ENCODE measurements at places on chromosomes 5 and 9. TPM values are rescaled to one million over a fixed set of nuclear protein-coding genes. Genes with fewer than 3 reads are reported as not detected.
A peak's percentile ranks its signal among the peaks of the same experiment; 100 is the strongest.

Gene ZFP37
- total RNA-seq, result 0.50 TPM

Gene NOXA1
- 1.3 TPM for total RNA-seq

Gene MELK
- 19.5 TPM for total RNA-seq

Gene PLAC8L1
- not detected for total RNA-seq

Gene CNTNAP3
- 4.4 TPM for total RNA-seq

Gene TMC1
- total RNA-seq, result not detected

Gene FCN2
- total RNA-seq, result 124 TPM

Gene TMEM232
- 1.4 TPM for total RNA-seq

- no peak for DNase-seq
Observed at GRCh38 chr5:146986469-146986868, 107.9 kb upstream of the PPP2R2B start.

DNA sequence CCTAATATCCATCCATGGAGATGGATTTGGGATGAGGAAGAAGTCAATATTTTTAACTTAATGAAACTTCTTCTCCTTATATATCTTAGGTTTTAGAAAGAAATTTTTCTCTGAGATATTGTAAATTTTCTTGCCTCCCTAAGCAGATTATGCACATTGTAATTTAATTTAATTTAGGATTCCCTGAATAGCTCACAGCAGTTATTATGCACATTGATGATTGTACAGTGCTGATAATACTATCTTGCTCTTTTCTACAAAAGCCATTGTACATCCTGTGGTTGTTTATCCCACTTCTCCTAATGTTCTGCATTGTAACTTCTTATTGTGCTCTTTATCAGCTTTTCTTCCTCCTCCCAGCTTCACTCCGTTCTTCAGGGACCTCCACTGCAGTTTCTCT, 410.4 kb upstream of the WWC1 start:
- DNase-seq, result no peak

DNA sequence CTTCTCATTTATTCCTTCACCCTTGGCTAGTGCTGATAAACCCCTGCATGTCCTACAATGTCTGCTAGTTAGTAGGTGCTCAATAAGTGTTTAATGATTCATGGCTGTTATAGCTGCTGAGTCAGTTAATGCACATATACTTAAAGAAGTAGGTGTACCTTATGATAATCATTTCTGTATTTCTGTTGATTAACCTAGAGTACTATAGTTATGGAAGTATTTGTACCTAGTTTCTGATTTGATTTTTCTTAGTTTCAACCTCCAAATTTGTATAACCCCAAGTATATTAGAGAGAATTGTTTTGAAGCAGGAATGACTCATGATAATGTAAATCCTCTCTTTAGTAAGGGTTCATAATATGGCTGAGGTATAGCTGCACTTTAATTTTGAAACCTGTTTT, 8.9 kb downstream of the SMAD5 start:
- no peak for DNase-seq

DNA sequence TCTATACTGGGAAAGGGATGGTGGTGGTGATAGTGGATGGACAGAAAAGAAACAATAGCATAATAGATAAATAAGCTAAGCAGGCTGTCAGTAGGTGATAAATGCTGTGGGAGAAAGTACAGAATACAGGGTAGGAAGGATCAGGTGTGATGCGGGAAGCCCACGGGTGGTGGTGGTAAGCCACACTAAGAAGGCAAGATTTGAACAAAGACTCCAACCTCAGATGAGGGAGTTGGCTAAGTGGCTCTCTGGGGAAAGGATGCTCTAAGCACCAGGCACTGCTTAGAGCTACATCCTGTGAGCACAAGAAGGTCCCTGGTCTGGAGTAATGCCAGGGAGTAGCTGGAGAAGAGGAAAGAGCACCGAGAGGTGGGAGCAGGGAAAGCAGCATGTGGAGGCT, 151.6 kb upstream of the KLF9 start:
- no peak for DNase-seq

DNA sequence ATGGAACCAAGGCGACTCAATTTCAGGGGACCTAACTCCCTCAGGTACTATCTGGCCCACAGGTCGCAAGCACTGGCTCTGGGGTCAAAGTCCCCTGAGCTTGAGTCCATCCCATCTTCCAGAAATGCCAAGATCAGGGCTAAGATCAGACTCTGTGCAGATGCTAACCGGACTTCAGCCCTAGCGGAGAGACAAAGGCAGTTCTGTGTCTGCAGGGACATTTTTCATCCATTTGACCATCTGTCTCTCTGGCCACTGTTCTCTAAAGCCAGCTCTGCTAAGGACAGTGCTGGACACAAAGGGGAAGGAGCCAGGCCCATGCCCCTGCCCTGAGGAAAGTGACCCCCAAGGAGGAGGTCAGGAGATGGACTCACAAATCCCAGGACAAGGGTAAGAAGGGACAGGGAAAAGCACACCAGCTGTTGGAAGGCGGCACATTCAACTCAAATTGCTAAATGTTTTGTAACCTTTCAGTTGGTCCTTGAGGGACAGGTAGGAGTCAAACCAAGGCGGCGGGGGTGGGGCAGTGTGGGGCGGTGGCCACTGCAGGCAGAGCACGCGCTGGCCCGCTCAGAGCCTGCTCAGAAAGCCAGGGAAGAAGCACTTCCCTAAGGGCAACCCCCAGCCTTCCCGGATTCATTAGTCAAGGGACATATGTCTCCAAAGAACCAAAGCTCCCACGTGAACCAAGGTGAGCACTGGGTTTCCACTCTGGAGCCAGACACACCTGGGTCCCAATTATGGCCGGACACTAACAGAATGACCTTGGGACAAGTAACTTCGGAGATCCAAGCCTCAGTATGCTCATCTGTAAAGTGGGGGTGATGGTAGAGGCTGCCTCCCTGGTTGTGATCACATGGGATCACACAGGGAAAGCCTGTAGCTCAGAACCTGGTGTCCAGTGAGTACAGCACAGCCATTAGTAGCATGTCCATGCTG, 42.8 kb downstream of the STK10 start:
- DNase-seq, result peak; percentile 52

DNA sequence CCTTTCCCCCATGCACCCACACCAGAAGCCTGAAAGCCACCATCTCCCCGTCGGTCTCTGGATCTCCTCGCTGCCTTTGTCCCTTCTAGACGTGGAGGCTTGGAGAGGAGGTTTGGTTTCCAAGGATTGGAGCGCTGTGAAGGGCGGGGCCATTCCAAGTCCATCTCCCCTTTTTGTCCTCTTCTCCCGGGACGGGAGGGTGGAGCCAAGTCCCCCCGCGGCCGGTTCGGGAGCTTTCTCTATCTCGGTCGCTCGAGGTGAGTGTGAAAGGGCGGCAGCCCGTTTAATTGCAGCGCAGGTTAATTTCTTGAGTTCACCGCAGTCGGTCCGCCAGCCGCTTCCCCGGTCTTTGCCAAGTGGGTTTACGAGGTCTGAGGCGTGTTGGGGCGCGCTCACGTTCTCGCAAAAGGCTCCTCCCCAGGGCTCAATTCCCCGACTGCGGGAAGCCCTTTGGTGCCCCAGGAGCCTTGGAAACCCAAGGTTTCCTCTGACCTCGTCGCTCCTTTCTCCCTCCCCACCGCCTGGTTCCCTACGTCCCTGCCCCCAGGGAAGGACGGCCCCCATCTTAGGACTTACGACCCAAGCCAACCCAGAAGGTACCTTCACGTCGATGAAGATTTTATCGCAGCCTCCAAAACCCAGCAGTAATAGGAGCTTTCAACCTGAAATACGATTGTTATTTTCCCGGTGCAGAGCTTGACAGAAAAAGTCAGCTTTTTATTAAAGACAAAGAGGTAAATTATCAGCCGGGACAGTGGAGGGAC, 2.8 kb upstream of the ZNF462 start:
- no peak for DNase-seq

DNA sequence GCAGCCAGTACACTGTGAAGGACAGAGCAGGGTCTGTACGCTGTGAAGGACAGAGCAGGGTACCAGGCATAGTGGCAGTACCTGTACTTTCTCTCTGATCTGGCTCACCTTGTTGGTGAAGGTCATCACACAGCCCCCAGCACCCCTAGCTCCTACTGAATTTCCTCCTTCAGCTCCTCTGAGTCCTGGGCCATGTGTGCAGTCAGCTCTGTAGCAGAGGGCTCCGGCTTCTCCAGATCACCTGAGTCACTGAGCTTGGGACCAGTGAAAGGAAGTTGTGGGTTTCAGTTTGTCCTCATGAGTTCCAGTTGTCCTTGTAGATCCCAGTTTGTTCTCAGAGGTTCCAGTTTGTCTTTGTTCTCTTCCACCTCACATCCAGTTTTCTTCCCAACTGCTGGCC, 5.5 kb downstream of the NUDT2 start:
- no peak for DNase-seq

DNA sequence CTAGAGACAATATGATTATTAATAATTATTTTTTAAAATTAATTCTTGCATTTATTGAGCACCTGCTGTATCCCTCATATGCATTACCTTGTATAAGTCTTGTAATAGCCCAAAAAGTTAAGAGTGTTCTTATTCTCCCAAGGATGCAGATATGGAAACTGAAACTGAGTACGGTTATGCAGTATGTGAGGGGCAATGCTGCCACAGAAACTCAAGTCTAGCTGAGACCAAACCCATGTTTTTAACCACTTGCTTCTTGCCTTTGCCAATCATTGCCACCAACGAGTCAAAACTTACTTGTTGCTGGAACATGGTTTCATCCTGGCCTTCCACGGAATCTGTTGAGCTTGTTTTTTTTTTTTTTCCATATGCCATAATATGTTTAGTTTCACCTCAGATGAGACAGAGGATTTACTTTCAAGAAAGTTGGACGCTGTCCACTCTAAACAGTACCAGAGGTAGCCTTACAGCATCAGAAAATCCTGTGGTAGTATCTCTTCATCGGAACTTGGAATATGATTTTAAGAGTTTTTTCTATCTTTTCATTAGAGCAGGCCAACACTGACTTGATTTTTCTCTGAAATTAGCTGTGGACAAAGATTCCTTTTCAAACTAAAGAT, 27.9 kb downstream of the DOCK8 start:
- DNase-seq, result no peak

- DNase-seq, result no peak
Observed at GRCh38 chr9:88464851-88465250, 70.1 kb upstream of the NXNL2 start.

DNA sequence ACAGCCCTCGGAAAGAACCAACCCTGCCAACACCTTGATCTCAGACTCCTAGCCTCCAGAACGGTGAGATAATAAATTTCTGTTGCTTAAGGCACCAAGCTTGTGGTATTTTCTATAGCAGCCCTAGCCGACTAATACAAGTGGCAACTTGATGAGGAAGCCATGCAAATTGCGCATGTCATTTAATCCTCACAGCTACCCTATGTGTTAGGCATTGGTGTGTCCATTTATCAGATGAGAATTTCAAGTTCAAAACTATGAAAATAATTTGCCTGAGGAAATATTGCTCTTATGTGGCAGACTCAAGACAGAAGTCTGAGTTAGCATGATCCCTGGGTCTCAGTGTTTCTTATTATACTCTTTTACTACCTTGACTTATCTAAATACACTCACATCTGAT, 264.0 kb downstream of the PDE4D start:
- DNase-seq, result no peak

DNA sequence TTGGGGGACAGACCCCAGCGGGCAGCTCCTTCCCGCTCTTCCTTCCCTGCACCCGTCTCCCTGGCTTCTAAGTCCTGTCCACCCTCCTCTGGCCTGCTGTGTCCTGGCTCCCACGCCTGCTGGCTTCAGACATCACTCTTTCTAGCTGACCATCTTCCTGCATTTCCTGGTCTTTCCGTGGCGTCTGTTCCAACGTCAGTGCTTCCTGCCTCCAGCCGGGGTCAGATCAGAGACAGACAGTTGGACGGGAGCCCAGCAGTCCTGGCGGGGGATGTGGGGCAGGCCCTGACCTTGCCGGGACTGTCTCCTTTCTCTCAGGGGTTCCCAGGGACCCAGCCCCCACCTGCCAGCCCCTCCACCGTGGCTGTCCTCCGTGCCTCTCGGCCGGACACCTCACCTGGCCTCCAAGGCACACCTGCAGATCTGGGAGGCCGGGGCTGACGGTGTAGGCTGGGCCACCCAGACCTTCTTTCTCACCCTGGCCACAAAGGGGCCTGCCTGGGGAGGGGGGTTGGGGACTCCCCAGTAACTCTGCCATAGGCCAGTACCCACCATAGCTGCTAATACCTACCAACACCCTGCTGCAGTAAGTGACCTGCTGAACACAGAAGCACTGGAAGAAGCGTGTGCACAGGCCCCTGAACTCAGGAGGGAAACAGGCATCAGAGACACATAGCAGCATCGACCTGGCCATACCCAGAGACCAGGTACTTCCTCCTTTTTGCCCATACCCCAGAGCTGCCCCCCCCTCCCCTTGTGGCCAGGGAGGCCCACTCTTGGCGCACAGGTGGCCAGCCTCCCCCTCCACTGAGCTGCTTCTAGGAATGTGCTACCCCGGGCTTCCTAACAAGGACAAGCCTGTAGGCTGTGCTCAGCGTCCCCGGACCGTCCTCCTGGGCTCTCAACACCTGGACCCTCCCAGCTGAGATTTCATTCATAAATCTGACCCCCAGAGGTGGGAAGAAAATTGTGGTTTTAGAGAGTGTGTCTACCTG, 5.1 kb downstream of the NRARP start:
- no peak for DNase-seq

GRCh38 chr9:12696931-12697622, 3.9 kb downstream of the TYRP1 start:
- no peak for DNase-seq

DNA sequence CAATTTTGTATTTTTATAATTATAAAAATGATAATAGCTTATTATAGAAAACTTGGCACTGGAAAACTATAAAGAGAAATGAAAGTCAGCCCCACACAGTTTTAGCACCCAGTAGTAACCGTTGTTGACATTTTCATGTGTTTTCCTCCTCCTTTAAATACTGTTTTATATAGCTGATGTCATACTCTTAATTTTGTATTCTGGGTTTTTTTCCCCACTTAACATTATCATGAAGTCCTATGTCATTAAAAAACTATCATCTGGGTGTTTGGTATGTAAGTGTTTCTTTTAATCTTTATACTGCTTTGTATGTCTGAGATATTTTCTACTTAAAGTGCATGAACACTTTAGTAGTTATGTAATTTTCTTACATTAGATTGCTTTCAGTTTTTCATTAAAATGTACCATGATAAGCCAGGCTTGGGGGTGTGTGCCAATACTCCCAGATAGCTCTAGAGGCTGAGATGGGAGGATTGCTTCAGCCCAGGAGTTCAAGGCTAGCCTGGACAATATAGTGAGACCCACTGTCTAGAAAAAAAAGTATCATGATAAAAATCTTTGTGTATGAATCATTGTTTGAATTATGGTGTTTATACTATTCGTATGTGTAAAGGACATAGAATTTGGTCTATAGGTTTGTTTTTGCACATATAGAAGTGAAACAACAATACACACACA, 2.7 kb downstream of the RAD50 start:
- no peak for DNase-seq

- no peak for DNase-seq
Observed at GRCh38 chr5:117624201-117624600, 1049.6 kb upstream of the SEMA6A start.

- DNase-seq, result no peak
Observed at GRCh38 chr5:13510616-13511015, 433.9 kb downstream of the DNAH5 start.

GRCh38 chr5:174533751-174534241, 190.6 kb upstream of the MSX2 start:
- no peak for DNase-seq

GRCh38 chr5:181153814-181154213, 6.4 kb downstream of the OR2V2 start:
- no peak for DNase-seq

All from liver (tissue), 10 donors.